GM06990 (cell line): ENCODE measurements at places on chromosomes 11 and 22.
A peak's percentile ranks its signal among the peaks of the same experiment; 100 is the strongest.

- no peak for DNase-seq
Observed at GRCh38 chr22:35305525-35306070, 5.9 kb downstream of the TOM1 start.

GRCh38 chr11:43546561-43547429, 133.7 kb upstream of the HSD17B12 start:
- no peak for DNase-seq

DNA sequence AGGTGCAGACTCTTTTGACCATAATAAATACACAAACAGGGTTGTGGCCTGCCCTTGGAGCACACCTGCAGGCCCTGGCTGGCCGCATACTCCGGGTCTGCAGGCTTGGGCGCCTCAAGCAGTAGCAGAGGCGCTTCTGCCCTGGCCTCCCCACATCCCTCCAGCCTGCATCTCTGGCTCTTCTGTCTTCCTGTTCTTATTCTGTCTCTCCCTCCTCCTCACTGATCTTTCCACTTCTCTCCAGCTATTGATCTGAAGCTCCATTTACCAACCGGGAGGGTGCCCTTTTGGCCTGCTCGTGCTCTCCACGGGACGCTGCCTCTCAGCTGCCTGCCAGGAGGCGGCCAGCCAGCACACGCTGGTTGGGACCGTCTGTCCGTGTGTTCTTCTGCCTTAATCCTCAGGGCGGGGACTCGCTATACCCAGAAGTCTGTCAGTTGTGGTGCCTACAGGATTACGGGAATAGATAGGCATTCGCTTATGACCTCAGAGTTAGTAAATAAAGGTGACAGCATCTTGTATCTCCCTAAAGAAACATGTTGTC, 5.2 kb downstream of the UPB1 start:
- DNase-seq: no peak

DNA sequence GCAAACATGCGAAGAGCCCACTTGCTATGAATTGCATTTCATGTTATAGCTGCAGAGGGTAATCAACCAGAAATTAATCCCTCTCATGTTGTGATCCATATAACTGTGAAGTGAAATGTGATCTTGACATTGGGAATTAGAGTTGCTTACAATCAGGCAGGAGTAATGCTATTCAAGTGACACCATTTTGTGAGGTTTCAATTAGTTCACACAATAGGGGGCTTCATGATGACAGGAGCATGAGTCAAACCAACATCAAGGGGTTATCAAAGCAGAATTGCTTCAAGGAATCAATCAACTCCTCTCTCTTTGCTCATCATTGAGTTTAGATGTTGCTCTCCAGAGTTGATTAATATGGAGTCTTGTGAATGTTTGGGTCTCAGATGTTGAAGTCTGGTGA, 1585.2 kb upstream of the TENM4 start:
- no peak for DNase-seq

DNA sequence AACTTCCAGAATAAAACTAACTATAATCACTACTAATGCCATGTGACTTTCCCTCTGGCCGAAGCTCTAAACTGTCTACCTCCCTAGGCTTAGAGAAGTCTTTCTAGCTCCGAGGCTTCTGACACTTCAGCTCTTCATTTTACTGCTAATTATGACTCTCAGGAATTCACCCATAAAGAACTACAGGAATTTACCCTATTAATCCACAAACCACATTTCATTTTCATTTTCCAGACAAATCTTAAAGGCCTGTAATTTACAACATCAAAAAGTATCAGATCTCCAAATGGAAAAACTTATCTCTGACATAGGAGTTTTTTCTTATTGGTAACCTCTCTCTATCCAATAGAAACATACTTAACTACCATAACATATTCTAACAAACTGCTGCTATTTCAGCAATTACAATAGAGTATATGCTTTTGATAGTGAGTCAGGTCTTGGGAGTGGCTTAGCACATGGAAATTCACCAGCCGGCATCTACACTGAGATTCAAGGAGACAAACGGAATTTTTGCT, 33.4 kb downstream of the MRTFA start:
- DNase-seq: no peak

- no peak for DNase-seq
Observed at GRCh38 chr11:63237413-63237812, 6.0 kb downstream of the SLC22A25 start.

- DNase-seq: no peak
Observed at GRCh38 chr22:42229455-42230149, 40.9 kb downstream of the TCF20 start.

DNA sequence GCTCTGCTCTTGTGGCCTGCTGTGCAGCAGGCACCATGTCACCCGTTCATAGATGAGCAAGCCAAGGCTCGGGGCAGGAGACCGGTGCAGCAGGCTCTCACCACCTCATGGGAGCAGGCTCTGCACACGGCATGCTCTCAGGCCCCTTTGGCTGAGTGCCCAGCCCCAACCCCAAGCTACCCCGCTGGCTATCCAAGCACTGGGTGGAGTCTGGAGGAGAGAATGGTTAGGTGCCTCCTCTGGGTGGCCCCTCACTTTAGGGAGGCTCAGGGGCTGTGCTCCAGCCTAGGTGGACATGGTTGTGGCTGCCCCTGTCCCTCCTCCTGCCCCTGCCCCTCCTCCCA, 199.9 kb downstream of the IGLL1 start:
- no peak for DNase-seq

GRCh38 chr11:105933695-105934094, 88.3 kb downstream of the MSANTD4 start:
- no peak for DNase-seq

DNA sequence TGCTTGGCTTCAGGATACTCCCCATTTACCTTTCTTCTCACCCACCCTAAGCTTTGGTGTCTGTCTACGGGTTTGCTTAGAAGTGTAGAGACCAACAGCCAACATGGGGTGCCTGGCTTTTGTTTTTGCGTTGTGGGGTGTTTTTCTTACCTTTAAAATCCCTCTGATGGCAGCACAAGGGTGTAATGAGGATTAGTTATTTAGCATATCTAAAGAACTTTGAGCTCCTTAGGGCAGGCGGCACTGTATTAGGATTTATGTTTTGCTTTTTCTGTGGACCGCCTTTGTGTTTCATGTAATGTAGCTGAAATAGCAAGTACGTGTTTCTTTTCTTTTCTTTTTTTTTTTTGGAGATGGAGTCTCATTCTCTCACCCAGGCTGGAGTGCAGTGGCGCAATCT, 8.9 kb downstream of the AP2A2 start:
- no peak for DNase-seq

DNA sequence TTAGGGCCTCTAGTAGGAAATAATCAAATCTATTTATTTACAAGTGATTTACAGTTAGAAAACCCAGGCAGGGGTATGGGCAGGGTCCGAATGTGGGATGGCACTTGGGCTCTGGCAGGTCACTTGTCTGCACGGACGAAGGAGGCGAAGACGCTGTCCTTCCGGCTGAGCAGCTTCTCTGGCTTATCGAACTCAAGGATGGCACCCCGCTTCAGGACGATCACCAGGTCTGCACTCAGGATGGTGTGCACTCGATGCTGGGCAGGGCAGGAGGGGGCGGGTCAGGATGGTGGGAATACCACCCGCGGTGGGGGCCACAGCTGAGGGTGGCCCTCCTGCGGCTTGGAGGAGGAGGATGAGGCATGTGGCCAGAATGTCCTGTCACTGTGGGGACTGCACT, 4.4 kb upstream of the KCNJ11 start:
- no peak for DNase-seq

DNA sequence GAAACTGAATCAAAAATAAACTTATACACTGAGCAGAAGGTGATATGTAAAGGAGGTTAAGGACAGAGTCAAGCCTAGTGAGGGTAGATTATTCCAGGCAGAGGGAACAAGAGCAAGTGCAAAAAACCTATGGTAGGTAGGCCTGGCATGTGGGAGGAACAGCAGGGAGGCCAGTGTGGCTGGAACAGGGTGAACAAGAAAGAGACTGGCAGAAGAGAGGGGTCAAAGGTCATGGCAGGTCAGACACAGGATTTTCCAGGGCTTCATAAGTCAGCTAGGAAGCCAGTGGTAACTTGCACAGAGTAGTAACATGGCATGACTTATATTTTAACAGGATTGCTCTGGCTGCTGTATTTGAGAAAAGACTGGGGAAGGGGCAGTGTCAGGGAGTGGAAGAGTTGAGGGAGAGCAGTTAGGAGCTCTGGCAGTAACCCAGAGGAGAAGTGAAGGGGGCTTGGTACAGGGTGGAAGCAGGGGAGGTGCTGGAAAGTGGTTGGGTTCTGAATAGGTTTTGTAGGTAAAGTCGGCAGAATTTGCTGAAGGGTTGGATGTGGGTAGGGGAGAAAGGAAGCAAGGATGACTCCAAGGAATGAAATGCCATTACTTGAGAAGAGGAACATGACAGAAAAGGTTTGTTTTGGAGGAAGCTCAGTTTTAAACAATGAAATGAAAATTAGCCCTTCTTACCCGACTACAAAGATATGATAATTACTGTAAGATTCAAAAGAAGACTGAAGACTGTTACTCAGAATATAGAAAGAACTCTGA, 86.2 kb downstream of the ZNRF3 start:
- no peak for DNase-seq

DNA sequence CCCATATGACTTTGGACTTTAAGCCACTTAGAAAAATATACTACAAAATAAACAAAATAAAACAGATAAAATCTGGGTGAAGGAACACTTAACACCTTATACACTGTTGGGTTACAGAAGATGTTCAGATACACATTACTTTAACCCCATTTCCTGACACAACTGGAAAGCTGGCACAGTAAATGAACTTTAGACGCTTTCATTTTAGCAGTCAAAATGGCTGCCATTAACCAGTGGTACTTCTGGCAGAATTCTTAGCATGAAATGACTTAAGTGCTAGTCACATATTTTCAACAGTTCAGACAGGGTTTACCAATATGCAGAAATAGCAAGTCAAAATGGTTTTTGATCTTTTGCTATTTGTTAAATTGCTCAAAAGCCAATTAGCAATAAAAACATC, 37.9 kb downstream of the PIK3C2A start:
- no peak for DNase-seq

DNA sequence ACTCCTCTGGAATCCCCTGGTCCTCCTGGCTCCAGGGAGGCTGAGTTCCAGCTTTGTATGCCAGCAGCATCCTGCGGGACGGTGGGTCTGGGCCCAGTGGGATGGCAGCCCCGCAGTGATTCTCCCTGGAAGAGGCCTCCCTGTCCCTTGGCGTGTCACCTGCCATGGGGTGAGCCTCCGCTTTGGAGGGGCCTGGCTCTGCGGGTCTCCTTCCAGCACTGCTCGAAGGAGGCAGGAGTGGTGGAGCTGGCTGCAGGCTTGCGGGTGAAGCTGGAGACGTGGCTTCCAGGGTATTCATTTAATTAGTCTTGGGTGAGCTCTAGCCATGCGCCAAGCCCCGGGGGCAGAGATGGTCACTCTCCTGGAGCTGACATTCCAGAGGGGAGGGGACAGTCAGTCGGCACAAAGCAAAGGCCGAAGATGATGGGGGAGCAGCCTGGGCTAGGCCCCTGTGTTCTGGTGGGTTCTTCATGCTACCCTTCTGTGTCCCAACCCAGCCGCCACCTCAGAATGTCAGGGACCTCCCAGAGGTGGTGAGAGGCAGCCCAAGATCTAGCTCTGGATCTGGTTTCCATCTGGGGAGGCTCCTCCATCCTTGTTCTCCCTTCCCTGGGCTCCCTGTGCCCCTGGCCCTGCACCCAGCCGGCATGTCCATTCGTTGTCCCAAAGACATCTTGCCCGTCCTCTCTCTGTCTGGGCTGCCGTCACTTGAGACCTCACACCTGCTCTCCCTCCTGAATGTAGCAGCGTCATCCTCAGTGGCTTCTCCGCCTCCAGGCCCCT, 1332.5 kb downstream of the BRD1 start:
- DNase-seq: no peak

- no peak for DNase-seq
Observed at GRCh38 chr11:210122-210802, 2.8 kb downstream of the RIC8A start.

DNA sequence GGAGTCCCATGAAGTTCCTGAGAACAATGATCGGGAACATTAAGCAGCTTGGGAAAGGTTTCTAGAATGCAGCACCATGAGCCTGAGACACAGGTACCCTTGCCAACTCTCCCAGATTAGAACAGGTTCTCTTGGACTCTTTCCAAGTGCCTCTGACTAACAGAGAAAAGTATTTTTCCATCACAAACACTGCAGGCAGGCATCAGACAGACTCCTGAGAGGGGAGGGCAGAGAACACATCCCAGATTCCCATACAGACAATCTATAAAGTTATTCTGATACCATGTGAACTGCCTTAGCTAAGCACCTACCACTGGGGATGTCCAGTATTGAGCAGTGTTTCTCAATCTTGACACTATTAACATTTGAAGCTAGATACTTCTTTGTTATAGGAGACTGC, 27.3 kb downstream of the SERGEF start:
- DNase-seq: no peak

GRCh38 chr11:120579611-120580031, 68.1 kb downstream of the GRIK4 start:
- no peak for DNase-seq

DNA sequence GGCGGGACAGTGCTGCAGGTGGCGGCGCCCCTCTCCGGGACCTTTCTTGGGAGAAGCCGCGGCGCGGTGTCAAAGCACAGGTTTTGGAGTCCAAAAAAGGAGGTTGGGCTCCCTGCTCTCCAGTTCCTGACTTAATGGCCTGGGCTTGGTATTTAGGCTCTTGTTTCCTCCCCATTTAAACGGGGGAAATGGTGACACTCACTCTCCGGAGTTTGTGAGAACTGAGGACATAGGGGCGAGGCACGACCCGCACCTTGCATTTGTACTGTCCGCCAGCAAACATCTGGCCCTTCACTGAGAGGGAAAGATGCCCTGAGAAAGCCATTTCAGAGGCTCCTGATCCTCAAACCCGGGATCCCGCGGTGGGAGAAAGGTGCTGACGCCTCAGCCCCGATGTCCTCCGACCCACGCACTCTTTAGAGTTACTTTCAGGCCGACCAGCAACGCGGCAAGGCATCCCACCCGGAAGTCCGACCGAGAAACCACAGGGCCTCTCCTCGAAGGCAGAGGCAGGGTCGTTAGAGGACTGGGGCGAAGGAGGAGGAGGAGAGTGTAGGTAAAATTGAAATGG, 2.9 kb upstream of the WDR74 start:
- peak; percentile 77 for DNase-seq

GRCh38 chr22:25156736-25157135, 42.9 kb upstream of the CRYBB3 start:
- DNase-seq: no peak

- DNase-seq: no peak
Observed at GRCh38 chr11:118914987-118915386, 10.7 kb downstream of the BCL9L start.

DNA sequence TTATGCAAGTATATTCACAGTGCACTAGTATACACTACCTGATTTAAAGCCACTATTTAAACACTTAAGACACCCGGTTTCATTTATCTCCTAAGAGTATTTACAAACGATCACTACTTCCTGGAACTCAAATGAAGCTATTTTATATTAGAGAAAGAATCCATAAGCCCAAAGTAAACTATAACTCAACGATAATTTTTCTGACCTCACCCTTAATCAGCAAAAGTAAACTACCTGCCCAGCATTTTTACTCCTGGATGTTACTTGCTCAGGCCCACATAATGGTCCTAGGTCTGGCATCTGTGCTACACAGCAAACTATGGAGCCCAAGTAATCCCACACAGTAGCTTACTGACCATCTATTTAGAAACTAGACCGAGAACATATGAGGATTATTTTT, 33.4 kb downstream of the TSG101 start:
- no peak for DNase-seq
